ENCODE measurements at places on chromosomes 3 and 15. TPM values are rescaled to one million over a fixed set of nuclear protein-coding genes. Genes with fewer than 3 reads are reported as not detected.

Gene PLSCR5
- not detected for polyA plus RNA-seq

Gene C2CD4A
- polyA plus RNA-seq = not detected

Gene GUCA1C
- polyA plus RNA-seq = not detected

Gene FOXL2NB
- 0.10 TPM for polyA plus RNA-seq

Gene SPATA12
- 0.12 TPM for polyA plus RNA-seq

Gene C3orf20
- 0.19 TPM for polyA plus RNA-seq

Gene SLC6A1
- 4.3 TPM for polyA plus RNA-seq

Gene HPS3
- 10.8 TPM for polyA plus RNA-seq

Gene GP5
- polyA plus RNA-seq = 0.16 TPM

Gene AGBL1
- 21.4 TPM for polyA plus RNA-seq

Gene MCF2L2
- polyA plus RNA-seq = 0.27 TPM

Gene BUB1B
- polyA plus RNA-seq = 13.6 TPM

Gene CEP19
- polyA plus RNA-seq = 1.8 TPM

DNA sequence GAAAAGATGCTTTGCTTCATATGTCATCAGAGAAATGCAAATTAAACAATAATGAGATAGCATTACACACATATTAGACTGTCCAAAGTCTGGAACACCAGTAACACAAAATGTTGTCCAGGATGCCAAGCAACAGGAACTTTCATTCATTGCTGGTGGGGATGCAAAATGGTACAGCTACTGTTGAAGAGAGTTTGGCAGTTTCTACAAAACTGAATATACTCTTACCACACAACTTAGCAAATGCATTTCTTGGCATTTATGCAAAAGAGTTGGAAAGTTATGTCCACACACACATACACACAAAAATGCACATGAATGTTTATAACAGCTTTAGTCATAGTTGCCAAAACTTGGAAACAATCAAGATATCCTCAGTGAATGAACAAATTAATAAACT lies 195.2 kb upstream of the MME start:
- no peak for DNase-seq

- no peak for DNase-seq
Measured at GRCh38 chr3:149688122-149688757, 30.4 kb upstream of the WWTR1 start.

- peak; percentile 70 for DNase-seq
Measured at GRCh38 chr15:73028831-73029451, 23.3 kb upstream of the NEO1 start.

GRCh38 chr15:37698679-37699078 lies 235.8 kb upstream of the TMCO5A start:
- DNase-seq = no peak

DNA sequence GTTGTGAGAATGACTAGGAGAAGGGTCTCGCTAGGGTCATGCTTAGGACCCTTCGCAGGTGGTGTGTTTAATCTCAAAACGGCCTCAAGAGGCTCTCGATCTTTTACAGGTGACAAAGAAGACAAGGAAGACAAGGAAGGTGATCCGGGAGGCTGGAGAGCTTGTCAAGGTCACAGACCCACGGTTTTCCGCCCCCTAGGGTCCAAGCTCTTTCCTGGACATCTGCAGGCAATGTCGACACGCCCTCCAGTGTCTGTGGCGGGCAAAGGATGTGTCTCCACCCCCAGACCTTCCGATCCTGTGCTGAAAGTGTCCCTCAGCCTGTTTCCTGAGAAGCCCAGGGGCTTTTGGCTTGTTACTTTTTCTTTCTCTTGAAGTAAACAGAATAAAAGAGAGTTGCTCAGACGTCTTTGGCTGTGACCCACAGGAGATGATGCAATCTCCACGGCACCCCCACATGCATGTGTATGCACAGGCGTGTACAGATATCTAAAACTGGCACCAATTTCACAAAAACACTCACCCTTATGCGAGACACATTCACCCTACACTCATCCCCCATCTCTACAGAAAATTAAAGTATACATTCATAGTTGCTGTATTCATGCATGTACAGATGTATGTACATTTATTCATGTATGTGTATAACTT lies 108.8 kb downstream of the KLF13 start:
- peak; percentile 58 for DNase-seq

- no peak for DNase-seq
Measured at GRCh38 chr3:110344897-110345767, 726.5 kb upstream of the NECTIN3 start.

DNA sequence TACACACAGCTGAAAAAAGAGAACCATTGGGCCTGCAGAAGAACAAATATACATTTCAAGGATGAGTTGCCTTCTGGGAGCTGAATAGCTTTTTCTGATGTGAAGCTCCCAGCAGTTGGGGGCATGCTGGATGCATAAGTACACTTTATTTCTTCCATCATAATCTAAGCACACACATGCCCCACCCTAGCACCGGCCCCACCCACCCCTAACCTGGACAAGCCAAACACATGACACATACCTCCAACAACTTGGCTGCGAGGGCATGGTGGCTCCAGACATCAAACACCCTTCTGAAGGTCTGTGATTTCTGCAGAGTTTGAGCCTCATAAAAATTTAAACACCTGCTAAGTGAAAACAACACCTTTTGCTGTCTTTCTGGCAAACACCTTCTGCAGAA lies 307.2 kb upstream of the TRIM42 start:
- DNase-seq = no peak

DNA sequence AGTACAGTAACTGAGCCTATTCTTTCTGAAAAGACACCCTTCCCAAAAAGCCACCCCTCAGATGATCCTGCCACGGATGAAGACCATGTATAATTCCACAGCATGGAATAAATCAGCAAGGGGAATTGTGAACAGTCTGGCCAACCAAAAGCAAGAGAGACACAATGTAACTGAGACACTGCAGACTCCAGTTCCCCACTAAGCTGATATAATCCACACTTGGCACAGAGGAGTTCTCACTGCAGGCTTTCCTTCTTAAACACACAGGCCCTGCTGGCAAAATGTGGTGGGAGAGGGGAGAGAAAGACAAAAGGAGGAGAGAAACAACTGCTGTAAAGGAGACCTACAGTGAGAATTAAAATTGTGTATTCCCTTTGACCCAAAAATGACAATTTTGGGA lies 12.7 kb downstream of the GPR156 start:
- DNase-seq = peak; percentile 38

DNA sequence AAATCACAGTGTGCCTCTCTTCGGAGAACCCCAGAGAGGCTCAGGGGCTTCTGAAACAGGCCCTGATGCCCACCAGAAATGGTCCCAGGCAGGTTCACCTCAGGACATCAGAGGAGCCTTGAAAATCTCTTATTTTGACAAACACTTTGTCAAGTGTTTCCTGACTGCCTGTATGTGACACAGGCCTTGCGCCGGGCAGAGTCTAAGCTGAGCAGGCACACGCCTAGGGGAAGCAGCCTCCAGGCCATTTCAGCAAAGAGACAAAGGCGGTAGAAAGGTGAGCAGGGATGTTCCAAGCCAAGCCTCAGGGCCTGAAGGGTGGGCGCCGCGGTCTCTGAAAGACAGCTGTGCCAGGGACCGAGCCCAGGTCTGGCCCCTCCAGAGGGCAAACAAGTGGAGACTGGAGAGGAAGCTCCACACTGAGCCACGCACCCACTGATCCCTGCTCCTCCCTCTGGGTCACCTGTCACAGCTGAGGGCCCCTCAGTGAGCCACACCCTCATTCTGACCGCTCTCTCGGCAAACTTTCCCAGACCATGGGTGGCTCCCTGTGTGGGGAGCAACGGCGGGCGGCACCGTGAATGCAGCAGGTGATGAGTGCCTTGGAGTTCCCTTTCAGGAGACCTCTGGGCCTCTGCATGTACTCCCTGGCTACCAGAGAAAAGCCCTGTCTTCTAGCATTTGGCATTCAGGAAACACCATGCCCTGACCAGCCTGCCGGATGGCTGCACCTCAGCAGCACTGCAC lies 136.1 kb downstream of the ADAMTS17 start:
- no peak for DNase-seq

DNA sequence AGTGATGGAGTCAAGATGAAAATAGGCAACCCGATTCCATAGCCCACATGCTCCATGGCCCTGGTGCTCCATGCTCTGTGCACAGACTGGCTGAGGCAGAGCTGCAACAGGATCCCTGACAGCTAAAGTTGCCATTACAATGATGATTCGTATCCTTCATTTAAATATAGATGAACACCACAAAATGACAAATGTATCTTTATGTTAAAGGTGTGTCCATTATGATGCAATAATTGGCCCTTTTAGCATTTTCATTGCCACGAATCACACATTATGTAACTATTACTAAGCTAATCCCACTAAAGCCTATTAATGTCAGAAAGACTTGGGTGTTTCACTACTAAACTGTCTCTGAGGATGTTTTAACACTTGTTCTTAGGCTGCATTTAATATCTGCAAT lies 270.2 kb upstream of the THBS1 start:
- no peak for DNase-seq

DNA sequence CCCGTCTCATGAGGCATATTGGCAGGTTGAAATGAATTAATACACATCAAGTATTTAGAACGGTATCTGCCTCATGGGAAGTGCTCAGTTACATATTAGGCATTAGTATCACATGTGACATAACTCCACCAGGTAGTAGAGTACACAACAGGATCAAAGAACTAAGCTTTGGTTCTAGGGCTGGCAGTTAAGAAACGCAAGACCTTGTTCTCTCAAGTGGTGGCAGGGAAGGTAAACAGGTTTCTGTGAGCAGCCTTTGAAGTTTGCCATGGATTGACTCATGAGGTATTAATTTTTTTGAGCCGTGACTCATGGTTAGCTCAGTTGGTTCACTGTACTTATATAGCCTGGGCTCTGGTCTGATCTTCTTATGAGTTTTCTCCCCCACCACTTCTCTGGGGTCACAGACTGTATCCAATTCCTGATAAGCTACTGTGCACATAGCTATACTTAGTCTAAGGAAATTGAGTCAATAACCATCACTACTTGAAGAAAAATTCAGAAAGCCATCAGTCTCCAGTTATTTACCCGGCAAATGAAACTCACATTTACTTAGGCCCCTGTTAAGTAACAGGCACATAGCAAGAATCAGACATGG lies 155.6 kb upstream of the STT3B start:
- DNase-seq = no peak

DNA sequence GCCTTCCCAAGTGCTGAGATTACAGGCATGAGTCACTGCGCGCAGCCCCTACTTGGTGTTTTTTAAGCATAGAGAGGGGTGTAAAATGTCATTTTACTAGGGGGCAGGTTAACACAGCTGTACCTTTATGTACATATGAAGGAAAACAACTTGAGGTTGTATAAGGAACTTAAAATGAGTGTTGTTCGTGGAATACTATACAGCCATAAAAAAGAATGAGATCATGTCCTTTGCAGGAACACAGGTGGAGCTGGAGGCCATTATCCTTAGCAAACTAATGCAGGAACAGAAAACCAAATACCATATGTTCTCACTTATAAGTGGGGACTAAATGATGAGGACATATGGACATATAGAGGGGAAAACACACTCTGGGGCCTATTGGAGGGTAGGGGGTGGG lies 256.2 kb upstream of the C2CD4B start:
- DNase-seq = no peak

GRCh38 chr3:171951597-171951996 lies 87.8 kb upstream of the FNDC3B start:
- DNase-seq = no peak

DNA sequence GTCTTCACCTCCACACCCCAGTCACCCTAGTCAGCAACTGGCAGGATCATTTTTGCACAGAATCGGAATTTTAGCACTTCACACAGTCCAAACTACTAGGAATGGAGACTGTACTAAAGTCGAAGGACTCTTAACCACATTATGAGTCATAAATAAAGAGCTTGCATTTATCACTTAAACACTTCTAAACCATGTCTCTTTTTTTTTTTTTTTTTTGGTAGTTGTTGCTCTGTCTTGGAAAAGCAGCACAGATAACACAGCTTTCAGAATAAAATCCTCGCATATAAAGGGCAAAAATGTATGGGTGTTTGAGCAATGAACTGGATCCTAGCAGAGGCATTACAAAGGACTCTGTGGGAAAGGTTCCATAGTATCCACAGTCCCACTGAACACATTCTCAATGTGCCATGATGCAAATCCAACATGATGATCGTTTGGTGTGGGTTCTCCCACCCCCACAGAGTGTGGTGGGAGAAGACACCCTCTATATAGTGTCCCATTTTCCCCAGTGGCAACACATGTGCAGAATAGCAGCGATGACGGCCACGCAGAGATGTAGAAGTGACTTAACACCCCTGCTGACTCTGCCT lies 47.1 kb downstream of the FOXP1 start:
- no peak for DNase-seq

DNA sequence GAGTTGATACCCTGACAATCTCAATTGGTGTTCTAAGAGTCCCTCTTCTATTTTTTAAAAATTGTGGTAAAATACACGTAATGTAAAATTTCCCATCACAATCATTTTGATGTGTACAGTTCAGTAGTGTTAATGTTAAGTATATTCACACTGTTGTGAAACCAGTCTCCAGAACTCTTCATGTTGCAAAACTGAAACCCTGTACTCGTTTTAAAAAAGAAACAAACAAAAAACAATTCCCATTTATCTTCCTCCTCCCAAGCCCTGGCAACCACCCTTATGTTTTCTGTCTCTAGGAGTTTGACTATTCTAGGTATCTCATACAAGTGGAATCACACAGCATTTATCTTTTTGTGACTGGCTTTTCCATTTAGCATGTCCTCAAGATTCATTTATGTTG lies 28.7 kb upstream of the ALPK3 start:
- DNase-seq = no peak

DNA sequence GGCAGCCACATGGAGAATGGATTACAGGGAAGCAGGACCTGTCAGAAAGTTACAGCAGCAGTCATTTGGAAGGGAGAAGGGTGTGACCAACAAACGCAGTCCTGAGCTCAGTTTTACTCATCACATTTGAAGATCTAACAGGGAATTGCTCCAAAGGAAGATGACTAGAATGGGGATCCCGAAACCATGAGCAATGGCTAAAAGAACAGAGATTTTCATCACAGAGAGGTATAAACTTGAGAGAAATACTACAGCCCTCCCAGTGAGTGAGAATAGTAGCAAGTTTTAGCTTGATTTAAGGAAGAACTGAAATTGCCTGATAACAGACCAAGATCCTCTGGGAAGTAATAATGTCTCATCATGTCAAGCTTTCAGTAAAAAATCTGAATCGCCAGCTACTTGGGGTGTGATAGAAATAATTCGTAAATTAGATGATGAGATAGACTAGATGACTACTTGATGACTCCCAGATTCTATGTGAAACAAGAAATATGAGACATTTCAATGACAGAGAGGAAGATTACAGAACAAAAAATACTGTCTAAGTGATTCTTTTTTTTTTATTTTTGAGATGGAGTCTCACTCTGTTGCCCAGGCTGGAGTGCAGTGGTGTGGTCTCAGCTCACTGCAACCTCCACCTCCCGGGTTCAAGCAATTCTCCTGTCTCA lies 16.9 kb downstream of the CD47 start:
- DNase-seq = no peak

- DNase-seq = no peak
Measured at GRCh38 chr3:151314137-151314536, 2.5 kb downstream of the GPR87 start.

DNA sequence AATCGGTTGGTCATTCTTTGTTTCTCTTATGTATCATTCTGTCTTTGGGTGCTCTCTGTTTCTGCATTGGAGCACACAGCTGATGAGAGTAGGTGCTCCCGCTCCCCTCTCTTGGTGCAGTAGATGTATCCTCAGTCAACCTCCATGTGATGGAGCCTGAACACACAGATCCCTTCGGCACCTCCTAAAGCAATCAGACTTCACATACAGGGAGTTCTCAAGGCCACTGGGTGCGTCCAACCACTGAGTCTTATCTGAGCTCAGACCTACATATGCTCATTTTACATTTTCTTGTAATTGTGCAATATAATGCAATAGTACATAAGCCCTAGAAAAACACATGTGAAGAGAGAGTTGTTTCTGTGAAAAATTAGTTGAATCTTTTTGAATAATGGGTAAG lies 198.1 kb upstream of the ATP10A start:
- no peak for DNase-seq

- peak; percentile 36 for DNase-seq
Measured at GRCh38 chr3:140251678-140252077, 316.7 kb downstream of the CLSTN2 start.
